BJ (cell line): ENCODE measurements at places on chromosomes 7 and 10. TPM values are rescaled to one million over a fixed set of nuclear protein-coding genes. Genes with fewer than 3 reads are reported as not detected.
A peak's percentile ranks its signal among the peaks of the same experiment; 100 is the strongest.

- no peak for DNase-seq
These were observed 211.1 kb downstream of the HDAC9 start for GRCh38 chr7:18706670-18707069.

- peak; percentile 45 for DNase-seq
These were observed 373.5 kb downstream of the RPS24 start for GRCh38 chr10:78407009-78407711.

GRCh38 chr7:39749177-39749576 lies 125.8 kb downstream of the RALA start:
- DNase-seq = no peak

- DNase-seq = no peak
These were observed 163.1 kb downstream of the PPP1R17 start for GRCh38 chr7:31850066-31850465.

GRCh38 chr7:117962366-117962994 lies 89.2 kb upstream of the CTTNBP2 start:
- DNase-seq = no peak

GRCh38 chr10:10967581-10968256 lies 50.0 kb upstream of the CELF2 start:
- no peak for DNase-seq

GRCh38 chr10:26474026-26474425 lies 35.9 kb downstream of the APBB1IP start:
- peak; percentile 92 for DNase-seq

DNA sequence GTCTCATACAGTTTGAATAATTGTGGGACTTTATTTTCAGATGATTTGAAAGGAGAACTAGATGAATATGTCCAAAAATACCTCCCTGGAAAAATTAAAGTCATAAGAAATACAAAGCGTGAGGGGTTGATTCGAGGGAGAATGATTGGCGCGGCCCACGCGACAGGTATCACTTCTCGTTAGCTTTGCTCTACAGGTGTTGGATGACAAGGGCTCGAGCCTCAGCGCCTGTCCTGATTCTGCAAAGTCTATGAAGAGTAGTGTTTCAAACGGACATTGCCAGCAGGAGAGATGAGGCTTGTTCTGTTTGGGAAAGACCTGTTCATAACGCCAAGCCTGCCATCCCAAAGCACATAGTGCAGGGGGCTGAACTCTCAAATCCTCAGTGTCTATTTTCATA lies 79.7 kb downstream of the GALNT11 start:
- no peak for DNase-seq

GRCh38 chr10:23362879-23363792 lies 18.5 kb upstream of the C10orf67 start:
- no peak for DNase-seq

DNA sequence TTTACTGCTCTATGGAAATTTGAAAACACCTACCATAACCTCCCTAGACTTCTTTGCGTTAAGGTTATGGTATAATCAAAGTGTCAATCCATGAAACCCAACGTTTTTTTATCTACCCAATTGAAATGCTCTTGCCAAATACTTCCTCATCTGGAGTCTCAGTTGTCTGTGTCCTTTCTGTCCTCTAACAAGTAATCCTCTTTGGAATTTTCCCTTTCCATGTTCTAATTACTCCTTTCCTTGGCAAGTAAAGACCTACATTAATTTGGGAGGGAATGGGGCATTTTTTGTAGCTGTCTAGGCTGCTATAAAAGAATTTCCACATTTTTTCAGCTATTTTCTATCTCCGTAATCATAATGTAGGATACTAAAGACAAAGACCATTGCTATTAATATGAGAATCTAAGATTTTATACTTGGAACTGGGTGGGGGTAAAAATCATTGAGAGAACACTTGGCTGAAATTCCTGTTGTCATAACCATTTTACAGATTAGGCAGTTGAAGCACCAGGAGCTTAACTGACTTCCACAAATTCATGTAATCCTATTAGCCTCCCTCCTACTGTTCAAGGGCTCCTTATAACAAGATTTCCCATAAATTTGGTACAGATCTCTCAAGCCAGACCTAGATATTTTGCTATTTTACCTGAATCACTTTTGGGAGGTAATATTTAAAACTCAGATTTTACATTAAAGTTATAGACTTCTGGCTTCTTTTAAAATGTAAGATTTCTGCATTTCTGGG lies 1307.6 kb downstream of the XPNPEP1 start:
- no peak for DNase-seq

Gene GATA3
- polyA plus RNA-seq = 0.06 and 0.09 TPM in 2 replicates

Gene CPN1
- not detected in 2 replicates for polyA plus RNA-seq
